8988T (cell line): ENCODE measurements at places on chromosomes 16 and 17.

DNA sequence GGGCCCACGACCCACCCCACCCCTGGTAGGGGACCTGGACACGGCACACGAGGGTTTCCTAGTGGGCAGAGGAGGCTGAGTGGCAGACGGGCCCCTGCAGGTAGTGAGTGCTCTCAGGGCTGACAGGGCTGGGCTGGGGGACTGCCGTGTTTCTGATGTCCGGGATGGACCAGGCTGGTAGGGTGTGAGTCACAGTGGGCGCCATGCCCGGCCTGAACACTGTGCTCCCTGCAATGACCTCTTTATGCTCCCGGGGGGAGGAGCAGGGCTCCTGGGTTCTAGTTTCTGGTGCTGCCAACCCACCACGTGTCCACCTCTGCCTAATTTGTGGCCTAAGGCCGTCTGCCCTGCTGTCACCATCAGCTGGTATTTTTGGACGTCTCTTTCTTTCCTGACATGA is 26.3 kb downstream of the ARHGAP23 start:
- peak; percentile 74 for DNase-seq

DNA sequence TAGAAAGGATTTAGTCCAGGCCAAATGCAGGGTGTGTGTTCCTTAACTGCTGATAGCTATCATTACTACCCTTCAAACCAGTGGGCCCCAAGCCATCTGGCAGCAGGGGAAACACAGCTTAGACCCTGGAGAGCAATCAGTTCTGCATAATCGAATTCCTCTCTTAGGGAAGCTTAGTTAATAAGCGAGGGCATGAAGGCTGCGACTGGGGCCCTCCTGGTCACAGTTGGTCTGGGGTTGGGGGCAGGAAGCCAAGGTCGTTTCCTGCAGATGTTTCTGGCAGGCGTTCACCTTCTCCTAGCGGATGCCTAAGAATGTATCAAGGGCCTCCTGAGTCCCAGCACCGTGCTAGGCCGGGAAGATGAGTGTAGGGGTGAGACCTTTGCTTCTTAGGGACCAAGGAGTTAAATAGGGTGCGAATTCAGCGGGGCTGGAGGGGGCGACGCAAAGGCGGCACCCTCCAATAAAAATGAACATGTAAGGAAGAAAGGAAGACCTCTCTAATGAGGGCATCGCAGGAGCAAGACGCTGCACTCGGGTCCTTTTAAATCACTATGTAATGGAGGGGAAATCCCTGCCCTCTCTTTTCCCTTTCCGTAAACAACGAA is 16.5 kb upstream of the EEF2K start:
- DNase-seq, result no peak

- DNase-seq, result no peak
Measured at GRCh38 chr17:80195671-80196529, 24.2 kb downstream of the SGSH start.

- DNase-seq, result no peak
Measured at GRCh38 chr17:68134046-68134637, 98.6 kb downstream of the KPNA2 start.

DNA sequence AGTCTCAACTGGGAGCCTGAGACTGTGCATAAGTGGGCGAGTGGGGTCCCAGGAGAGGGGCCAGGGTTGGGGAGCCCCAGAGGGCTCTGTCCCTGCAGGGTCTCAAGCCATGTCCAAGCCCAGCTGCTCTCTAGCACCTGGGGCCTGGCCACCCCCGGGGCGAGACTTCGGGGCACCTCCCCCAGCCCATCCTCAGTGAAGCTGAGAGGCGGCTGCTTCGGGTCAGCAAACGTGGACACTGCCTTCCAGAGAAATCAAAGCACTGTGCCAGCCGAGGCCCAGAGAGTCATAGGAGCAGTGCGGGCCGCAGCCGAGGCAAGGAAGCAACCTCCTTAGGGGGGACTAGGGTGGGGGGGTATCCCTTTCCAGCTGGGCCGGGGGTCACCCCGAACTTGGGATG is 77.5 kb downstream of the ENGASE start:
- no peak for DNase-seq

- no peak for DNase-seq
Measured at GRCh38 chr17:55413825-55414489, 7.7 kb downstream of the MMD start.

GRCh38 chr16:31084584-31085302 is 4.0 kb downstream of the PRSS53 start:
- no peak for DNase-seq

DNA sequence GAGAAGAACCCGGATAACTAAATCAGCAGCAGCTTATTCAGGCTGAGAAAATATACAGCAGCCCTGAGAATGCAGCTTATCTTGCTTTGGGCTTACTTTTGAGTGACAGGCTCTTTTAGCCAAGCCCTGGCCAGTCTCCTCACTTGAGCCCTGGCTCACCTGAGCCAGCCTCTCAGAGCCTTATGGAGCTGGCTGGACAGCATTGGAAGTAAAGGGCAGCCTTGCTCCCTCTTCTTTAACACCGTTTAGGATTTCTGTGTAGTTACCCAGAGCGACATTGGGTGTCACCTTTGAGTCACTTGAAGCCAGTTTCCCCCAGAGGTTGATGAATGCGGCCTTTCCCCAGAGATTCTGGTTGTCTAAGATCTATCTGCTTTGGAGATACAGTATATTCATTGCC is 7.7 kb upstream of the NPIPB2 start:
- peak; percentile 21 for DNase-seq

DNA sequence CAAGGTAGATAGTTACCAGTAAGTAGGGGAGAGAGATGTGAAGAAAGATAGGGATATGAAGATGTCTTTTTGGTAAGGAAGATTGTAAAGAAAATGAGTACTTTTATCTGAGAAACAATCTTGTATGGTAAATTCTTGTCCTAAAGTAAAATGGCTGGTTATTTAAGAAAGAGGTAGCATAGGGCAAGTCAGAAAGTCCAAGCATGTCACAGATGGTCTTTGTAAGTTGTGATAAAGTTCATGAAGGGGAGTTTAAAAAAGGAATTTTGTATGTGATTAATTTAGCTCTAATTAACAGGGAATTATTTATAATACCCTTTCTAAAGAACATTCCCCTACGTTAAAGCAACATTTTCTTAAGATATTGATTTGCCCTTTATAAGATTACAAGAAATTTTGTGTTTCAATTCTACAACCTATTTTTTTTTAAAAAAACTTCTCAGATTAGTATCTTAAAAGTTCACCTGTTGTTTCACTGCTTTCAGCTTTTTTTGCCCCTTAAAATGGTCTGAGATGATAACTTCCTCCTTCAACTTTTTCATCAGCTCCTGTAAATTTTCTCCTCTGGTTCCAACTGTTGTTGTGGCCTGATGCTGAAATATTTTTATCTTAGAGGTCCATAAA is 16.2 kb upstream of the CPHXL start:
- no peak for DNase-seq

- DNase-seq, result no peak
Measured at GRCh38 chr17:43690624-43691316, 29.0 kb upstream of the MEOX1 start.

DNA sequence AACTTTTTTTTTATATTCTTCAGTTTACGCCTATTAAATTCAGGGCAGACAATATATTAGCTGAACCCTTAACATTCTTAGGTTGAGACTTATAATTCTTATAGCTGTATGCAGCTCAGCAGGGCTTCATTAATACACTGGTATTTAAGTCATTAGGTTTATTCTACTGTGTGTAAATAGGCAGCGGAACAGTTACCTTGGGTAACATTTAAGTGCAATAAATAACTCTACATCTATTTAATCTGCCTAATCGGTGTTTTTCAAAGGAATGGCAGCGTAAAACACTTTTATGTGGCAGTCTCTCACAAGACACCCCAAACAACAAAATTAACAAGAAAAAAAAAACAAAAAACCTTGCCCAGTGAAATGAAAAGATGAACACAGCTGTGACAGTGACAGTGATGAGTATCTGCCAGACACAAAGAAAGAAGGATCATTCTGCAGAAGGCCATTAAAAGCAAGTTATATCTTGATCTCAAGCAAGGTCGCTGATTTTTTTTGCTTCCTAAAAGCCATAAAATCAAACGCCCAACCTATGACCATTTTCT is 32.6 kb downstream of the KCNJ2 start:
- no peak for DNase-seq

DNA sequence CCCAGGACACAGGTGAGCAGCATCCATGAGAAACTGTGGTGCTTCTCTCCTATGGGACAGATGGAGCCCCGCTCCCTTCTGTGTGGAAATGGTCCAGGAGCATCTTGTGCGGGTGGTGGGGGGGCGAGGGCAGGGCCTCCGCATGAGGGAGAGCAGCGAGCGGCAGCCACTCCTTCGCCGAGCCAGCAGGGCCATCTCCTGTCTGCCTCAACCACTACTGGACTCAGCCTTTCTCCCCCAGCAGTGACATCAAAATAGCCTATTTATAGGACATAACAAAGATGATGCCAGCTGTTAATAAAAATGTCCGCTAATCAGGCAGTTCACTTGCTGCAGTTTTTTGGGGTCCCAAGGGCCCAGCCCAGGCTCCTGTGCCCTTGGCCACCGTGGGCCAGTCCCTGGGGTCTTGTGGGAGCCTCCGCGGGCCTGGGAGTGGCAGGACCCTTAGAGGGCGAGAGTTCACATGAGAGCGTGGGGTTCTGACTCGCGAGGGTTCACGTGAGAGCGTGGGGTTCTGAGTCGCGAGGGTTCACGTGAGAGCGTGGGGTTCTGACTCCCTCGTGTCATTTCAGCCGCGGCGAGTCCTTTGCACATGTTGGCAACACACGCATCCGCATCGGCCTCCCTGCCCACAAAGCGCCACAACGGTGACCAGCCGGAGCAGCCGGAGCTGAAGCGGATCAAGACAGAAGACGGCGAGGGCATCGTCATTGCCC is 47.4 kb downstream of the WDR45B start:
- DNase-seq, result no peak

GRCh38 chr16:83914091-83914710 is 15.3 kb downstream of the MLYCD start:
- no peak for DNase-seq

DNA sequence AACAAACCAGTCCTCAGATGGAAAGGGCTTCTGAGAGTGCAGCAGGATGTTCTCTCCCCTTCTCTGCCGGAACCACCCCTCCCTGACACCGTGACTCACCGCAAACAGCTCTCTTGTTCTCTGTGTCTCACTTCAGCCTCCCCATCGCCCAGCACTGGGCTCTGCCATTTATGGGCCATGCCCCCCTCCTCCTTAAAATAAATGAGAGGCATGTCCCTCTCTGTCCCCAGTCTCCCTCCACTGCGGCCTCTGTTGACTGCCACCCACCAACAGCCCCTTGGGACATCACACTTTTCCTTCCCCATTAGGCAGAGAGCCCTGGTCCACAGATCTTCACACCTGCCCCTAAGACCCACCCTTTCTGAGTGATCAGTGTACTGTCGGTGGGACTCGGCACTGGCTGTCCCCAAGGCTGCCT is 6.3 kb downstream of the CCDC102A start:
- peak; percentile 96 for DNase-seq
